Hematopoietic multipotent progenitor cell treated with erythropoietin and hydrocortisone succinate and interleukin-3 and kit ligand, for 15 days (in vitro differentiated cells): ENCODE measurements at places on chromosomes 2 and 18.
A peak's percentile ranks its signal among the peaks of the same experiment; 100 is the strongest.

- DNase-seq = no peak
These were observed 85.6 kb upstream of the TSPYL6 start for GRCh38 chr2:54341656-54342055.

DNA sequence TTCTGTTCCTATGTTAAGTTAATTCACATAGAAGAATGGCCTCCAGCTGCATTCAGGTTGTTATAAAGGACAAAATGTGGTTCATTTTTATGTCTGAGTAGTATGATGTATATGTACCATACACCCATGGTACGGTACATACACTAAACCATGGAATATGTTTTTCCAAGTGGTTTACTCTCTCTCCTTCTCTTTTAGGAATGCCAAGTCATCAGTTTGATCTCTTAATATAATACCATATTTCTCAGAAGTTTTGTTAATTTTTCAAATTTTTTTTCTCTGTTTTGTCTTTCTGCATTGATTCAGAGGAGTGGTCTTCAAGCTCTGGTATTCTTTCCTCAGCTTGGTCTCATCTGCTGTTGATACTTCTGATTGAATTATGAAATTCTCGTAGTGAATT is 230.9 kb downstream of the DSEL start:
- DNase-seq = no peak

GRCh38 chr2:35292199-35292598 is 1063.4 kb upstream of the CRIM1 start:
- no peak for DNase-seq

DNA sequence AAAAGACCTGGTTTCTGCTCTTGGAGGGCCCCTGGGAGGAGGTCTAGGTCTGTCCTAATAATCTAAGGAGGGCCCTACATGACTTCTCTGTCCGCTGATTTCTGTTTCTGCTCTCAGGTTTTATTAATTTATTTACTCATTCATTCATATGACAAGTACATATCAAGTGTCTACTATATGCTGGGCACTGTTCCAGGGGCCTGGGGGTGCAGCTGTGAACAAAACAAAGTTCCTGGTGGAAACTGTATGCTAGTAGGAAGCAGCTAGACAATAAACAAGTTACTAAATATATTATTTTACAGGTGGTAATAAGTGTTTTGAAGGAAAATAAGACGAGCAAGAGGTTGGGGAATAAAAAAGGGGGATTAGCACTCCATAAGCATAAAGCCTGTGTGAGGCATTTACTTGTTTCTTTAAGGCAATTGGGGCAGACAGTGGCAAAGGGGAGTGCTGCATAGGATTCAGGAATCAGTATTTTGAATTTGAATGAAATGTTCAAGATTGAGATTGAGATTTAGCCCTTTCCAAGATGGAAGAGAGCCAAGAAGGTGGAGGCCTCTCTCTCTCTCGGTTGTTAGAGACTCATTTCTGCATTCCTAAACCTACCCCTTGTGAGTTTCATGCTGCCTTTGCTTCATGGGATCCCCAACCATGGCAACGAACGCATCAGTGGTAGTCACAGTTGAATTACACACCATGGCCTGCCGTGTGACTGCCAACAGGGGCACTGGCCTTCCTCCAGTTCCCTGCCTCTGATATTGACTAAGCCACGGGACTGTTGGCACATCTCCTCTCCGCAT is 28.3 kb downstream of the DRC1 start:
- DNase-seq = no peak

DNA sequence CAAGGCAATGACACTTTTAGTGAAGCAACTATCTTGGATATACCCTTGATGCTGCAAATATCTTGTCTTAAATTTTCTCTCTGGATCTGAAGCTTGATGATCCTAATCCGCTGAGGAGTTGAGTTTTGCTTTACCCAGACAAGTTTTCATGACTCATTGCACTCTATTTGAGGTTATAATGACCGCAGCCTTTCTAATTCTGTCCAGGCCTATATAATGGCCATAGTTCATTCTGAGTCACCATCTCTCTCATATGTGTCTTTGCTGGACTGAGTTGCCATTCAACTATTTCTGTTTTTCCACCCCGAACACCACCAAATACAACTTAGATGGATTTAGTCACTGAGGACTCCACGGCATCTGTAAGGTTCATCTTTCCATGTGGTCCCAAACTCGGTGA is 802.1 kb upstream of the FAM98A start:
- DNase-seq = no peak

DNA sequence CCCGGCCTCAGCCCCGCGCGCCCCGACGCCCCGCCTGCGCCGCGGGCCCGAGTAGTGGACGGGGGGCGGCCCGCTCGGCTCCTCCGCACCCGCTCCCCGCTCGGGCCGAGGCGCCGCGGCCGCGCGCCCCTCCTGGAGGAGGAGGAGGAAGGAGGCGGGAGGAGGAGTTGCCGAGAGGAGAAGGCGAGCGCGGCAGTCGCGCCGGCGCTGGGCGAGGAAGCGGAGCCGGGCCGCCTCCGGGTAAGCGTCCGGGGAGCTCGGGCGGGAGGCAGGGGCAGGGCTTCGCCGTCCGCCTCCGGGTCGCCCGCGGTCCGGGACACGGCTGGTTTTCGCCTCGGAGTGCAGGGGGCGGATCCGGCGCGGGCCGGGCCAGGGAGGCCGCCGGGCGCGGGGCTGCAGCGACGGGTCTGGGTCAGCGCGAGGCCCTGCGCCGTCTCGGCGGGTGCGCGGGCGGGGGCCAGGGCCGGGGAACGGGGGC is at the start of gene SOCS6:
SOCS6 (plus strand) TSS at position 195 of the 478 bp plus-strand sequence. CDS start 35,624 bp downstream, outside the sequence.
- DNase-seq = peak; percentile 6

GRCh38 chr2:98944775-98945174 is 8.8 kb upstream of the CRACDL start:
- no peak for DNase-seq

DNA sequence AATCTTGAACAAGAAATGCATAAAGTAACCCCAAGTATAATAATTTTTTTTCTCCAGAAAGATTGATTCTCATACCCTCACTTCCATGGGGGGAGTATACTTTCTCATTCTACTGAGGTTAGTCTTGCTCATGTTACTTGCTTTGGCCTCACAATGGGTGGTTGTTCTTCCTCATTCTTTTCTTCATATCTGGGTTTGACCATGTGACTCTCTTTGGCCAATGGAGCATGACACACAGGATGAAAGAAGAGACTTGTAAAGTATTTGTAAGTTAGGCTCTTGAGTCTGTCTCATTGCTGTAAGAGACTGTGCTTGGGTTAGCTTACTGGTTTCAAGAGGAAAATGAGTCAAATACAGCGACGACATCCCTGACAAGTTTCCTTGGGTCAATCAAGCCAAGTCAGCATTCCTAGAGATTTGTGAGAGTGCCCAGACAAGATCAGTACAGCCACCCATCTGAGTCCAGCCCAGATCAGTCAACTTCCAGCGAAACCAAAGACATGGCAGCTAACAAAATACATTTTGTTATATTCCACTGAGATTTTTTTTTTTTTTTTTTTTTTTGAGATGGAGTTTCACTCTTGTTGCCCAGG is 970.2 kb downstream of the BCL11A start:
- DNase-seq = no peak

GRCh38 chr2:11665028-11665427 is 5.0 kb downstream of the NTSR2 start:
- no peak for DNase-seq

DNA sequence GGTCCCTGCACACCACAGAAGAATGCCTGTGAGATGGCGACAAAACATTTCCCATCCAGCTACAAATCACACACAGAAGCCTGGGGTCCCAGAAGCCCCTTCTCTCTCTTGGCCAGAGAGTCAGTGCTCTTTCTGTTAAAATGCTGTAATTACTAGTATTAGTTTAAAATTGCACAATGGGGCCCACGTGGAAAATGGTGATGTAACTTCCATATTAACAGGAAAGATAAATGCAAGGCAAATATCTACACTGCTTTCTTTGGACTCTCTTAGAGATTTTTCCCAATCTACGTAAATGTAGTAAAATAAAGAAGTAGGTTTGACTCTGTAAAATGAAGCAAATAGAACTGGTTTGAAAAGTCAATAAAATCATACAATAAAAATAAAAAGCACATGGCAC is 113.9 kb upstream of the TFCP2L1 start:
- DNase-seq = no peak

DNA sequence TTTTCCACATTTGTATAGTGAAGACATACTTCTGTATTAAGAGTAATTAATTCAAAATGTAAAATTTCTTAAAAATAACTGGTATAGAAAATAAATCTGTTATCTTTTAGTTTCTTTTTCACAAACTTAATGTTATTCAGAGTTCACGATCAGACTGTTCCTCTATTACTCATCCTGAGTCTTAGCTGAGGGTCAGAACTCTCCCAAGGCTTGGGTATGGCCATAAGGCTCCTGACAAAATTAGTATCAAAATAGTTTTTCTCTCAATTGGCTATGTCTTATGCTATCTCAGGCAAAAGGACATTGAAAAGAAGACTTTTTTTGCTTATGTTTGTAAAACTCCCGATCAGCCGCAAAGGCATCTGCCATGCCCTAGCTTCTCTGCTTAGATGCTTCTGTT is 56.1 kb upstream of the NAB1 start:
- no peak for DNase-seq

GRCh38 chr2:4884117-4884571 is 808.0 kb upstream of the SOX11 start:
- DNase-seq = no peak

GRCh38 chr18:79924814-79925731 is 26.4 kb downstream of the SLC66A2 start:
- no peak for DNase-seq

DNA sequence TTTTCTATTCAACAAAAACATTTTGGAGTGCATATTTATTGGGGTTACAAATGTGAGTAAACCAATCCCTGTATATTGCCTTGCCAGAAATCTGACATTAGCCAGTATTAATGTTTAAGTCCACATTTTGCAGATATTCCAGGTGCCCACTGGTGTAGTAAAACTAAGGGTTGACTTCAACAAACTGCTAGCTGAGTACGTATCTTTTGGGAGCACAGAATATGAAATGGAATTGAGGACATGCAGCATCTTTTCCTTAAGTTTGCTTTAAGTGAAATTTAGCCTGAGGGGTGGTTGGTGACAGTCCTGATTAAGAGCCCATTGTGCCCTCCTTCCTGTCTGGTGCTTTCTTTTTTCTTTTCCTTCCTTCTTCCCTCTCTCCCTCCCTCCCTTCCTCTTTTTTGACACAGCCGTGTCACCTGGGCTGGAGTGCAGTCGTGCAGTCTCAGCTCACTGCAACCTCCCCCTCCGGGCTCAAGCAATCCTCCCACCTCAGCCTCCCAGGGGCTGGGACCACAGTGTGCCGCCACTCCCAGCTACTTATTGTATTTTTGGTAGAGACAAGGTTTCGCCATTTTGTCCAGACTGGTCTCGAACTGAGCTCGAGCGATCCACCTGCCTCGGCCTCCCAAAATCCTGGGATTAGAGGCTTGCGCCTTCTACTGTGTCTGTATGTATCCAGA is 1.6 kb downstream of the NUP35 start:
- DNase-seq = no peak

GRCh38 chr2:30421604-30422443 is 25.2 kb upstream of the LCLAT1 start:
- DNase-seq = no peak

DNA sequence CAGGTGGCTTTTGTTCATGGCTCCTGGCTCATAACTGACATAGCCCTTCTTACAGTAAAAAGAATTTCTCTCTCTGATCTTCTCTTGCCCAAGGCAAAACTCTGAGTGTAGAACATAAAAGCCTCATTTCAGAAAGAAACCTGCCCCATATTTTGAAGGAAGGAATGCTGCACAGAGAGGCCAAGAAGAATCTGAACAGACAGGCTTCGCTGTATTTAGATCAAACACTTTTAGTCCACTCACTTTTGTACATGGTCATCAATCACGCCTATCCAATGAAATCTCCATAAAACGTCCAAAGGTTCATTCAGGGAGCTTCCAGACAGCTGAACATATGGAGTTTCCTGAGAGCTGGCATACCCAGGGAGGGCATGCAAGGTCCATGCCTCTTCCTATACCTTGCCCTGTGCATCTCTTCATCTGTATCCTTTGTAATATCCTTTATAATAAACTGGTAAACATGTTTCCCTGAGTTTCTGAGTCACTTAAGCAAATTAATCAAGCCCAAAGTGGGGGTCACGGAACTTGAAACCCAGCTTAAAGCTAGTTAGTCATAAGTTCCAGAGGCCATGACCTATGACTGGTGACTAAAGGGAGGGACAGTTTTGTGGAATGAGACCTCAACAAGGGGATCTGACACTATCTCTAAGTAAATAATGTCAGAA is 62.5 kb upstream of the TMEM247 start:
- no peak for DNase-seq

DNA sequence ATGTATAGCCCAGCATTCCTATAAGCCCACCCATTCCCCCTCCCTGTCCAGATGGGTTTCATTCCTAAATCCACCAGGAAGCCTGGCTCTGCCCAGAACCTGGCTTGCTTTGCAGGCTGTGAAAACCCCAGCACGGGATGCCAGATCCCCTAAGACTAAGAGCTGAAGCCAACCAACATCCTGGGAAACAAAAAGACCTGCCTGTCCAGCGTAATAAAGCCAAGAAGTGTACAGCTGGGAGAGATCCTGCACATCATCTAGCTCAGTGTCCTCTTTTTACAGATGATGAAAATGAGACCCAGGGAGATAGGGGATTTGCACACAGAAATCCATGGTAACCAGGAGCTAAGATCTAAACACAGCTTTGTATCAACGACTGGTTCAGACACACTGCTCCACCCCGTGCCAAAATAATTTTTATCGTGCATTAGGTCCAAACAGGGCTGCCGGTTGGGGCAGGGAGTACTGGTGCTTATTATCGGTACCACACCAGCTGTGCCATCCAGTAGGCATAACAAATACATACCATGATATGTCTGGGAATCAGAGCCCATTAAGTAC is 2.9 kb downstream of the RND3 start:
- DNase-seq = no peak

DNA sequence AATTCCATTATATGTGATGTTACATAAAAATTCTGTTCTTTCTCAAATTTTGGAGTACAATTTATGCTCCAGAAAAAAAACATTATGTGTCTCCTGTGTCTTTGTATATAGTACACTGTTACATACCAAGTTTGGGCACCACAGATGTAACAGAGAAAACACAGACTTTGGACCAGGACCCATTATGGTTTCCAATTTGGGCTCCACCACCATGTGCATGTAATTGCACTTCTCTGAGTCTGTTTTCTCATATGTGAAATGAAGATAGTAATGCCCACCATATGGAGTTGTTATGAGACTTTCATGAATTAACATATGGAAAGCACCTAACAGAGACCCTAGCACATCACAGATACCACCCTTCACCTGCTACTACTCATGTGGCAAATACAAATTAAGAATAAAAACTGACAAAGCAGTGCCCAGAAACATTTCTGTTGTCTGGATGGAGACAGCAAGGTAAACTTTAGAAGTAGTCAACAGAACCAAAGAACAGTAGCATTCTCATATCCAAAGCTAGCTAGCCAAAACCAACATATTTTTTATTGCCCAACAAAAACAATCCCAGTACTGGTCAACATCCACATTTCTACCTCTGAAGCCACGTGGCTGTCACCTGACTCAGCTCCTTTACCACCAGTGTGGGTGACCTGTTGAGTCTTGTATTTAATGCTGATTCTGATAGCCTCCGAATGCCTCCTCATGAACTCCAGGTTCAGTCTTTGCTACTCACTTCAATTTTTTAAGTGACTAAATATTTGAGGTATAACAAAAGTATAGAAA is 42.9 kb downstream of the ANTXR1 start:
- no peak for DNase-seq
